ENCODE measurements at places on chromosomes 4 and X. TPM values are rescaled to one million over a fixed set of nuclear protein-coding genes. Genes with fewer than 3 reads are reported as not detected.

The KLHL4 gene
- total RNA-seq, result 0.08 TPM

The H2BW2 gene
- not detected for total RNA-seq

- no peak for ATAC-seq
These were observed 455.7 kb upstream of the FAT1 start for GRCh38 chr4:187179086-187180058.

GRCh38 chrX:37759878-37760418, 19.9 kb upstream of the CYBB start:
- ATAC-seq, result no peak

DNA sequence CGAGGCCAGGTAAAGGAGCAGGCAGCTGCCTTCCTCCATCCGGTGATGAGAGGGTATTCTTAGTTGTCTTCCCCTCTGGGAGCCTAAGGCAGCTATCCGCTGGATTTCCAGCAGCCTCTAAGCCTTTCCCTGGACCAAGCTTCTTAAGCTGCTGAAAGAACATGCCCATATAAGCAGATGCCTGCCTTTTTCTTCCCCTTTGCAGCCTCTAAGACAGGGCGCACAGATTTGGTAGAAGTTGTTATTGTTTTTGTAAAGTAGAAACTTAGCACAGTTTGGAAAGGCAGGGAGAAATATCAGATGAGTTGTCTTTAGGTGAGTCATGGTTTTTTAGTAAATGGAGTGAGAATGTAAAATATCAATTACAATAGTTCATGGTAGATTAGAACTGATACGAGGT, 210.8 kb downstream of the ARHGAP10 start:
- ATAC-seq, result no peak

- no peak for ATAC-seq
These were observed 45.1 kb downstream of the TBC1D9 start for GRCh38 chr4:140710908-140711622.

- no peak for ATAC-seq
These were observed 5.0 kb downstream of the PITX2 start for GRCh38 chr4:110617646-110618580.

DNA sequence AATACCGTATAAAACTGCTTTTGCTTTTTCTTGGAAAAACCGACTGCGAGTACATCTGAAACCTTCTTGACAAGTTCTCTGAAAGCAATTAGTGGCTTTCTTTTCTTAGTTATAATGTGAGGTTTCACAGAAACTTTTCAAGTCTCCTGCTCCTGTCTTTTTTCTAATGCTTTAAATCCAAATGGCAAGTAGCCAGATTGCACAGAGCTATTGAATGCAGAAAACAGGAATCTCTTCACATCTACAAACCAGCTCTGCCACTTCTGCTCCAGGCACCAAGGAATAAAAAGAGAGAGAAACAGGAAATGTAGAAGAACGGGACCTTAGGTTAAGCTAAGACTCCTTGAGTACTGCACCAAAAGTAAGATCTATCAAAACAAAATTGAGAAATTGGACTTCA, 267.3 kb upstream of the TET2 start:
- ATAC-seq, result peak; percentile 86

GRCh38 chr4:13102092-13102742, 381.9 kb downstream of the RAB28 start:
- no peak for ATAC-seq

- no peak for ATAC-seq
These were observed 1333.7 kb upstream of the DIAPH2 start for GRCh38 chrX:95350774-95351488.

- ATAC-seq, result no peak
These were observed 102.4 kb downstream of the CPE start for GRCh38 chr4:165481053-165481835.

- ATAC-seq, result peak; percentile 15
These were observed 552 bp downstream of the TCEAL9 start for GRCh38 chrX:103356858-103357257.

- no peak for ATAC-seq
These were observed 48.5 kb upstream of the STIM2 start for GRCh38 chr4:26812049-26812714.

DNA sequence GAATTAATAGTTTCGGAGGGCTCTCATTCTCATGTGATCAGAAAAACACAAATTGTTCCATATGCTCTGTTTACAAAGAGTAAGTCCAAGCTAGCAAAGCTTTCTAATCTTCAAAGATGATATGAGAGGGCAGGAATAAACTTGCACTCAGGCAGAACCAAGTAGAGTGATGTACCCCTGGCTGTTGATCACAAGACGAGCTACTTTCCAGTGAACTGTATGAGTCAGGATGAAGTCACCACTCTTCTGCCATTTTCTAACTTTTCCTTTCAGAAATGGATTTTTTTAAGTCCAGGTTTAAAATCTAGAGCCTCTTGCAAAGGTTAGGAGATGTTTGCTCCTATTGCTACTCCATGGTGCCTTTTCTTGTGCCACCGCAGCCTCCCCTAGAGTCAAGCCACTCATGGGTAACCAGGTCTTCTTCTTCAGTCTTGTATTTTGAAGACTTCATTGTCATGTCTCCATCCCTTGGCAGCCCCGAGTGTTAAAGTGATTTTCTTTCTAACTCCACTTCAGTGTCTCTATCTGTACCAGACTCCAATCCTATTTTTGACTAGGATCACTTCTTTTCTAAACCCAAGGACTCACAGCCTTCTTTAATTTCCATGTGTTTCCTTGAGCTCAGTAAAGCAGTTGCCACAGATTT, 171.9 kb upstream of the GALNT7 start:
- ATAC-seq, result peak; percentile 92

Data from esophagus mucosa (tissue), 1 donor.